ENCODE measurements at places on chromosomes 11 and 22.

GRCh38 chr11:128451652-128452470 is 135.5 kb downstream of the ETS1 start:
- DNase-seq: no peak

GRCh38 chr11:30758012-30758411 is 171.9 kb upstream of the MPPED2 start:
- no peak for DNase-seq

DNA sequence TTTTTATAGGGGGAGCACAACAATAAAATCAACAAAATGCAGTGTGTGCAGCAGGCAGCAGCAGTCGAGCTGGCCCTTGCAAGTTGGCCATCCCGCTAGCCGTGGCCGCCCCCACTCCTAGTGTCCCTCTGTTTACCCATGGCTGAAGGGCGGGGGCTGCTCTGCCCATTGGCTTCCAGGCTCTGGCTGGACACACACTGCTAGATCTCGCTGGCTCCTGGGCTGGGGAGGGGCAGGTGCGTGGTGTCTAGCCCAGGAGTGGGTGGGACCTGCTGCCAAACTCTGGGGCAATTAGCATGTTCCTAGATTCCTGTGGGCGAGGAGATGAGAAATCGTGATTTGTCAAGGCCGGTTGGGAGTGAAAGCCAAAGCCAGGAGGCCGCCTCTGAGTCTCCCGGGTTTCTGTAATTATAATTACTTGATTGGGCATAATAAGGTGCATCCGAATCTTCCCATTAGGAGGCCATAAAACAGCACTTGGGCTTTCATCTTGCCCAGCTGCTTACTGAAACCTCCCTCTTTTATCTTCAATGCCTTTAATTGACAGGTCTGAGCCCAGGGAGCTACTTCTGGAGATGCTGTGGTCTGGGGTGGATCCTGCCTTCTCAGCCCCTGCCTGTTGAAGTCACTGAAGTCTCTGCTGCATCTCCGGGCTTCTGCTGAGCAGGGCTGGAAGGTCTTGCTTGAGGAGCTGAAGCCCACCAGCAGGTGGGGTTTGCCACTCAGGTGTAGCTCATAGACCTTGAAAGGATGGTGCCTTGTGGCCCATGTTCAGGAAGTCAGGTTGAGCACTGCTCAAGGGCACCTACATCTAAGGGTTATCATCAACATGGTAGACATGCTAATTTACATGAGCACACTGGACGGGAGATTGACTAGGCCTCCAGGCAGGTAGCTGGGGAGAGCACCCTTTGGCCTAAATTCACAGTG is 44.5 kb upstream of the DKK3 start:
- peak; percentile 15 for DNase-seq

GRCh38 chr22:35863432-35863831 is 145.8 kb downstream of the APOL5 start:
- DNase-seq: no peak

- DNase-seq: no peak
These were observed 14.0 kb upstream of the MCHR1 start for GRCh38 chr22:40665312-40665711.

DNA sequence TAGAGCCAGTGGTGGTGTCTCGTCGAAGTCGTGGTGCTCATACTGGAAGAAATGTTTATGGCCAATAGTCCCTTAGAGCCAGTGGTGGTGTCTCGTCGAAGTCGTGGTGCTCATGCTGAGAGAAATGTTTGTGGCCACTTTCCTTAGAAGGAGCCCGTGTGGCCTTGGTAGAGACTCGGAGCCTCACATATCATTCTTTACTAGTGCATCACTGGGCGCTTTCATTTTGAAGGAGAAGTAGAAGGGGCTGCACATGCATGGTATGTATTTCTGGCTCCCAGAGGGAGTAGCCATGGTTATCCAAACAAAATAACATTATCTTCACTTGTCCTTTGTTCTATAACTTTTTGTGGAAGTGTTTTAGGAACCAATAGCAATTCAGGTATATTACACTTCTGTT is 69.5 kb downstream of the JAM3 start:
- no peak for DNase-seq

DNA sequence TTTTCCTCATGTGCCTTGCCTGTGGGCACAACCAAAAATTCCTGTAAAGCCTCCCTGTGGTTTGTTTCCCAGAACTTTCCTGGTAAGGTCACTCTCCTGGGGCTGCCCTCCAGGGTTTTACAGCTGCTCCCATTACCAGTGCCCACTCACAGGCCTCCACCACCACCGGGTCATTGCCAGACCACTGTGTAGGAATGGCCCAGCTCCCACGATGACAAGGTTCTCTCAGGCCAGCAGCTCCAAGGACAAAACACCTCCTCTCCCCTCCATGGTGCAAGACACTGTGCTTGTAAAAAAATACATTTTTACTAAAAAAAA is 96.1 kb upstream of the AKIP1 start:
- no peak for DNase-seq

DNA sequence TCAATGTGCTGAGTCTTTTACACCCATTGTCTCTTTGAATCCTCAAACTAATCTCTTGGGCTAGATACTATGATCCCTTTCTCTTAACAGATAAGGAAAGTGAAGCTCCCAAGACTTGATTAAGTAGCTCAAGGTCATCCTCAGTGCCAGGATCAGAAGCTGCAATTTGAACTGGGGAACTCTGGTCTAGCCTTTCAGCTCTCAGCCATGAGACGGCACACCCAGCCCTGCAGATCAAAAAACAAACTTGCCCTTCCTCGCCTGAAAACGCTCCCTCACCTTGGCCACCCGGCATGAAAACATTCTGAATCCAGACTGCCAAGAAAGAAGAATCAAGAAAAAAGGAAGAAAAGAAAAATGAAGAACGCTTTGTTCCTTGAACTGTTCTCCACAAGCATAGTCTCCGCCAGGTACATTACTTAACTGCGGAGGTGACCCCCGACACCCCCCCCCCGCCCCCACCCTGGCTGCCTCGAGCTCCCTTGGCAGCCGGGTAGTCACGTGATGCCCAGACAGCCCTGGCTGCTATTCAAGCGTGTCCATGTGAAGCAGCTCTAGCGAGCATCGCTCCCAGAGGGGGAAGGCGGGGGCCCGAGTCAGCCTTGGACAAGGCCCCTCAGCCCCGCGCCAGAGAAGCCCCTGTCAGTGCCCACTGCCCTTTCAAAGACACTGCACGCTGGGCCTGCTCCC is 451.2 kb downstream of the MIAT start:
- no peak for DNase-seq

- no peak for DNase-seq
These were observed 207.1 kb upstream of the PLET1 start for GRCh38 chr11:112467721-112468120.

GRCh38 chr22:27983361-27983791 is 64.3 kb upstream of the PITPNB start:
- DNase-seq: no peak

GRCh38 chr22:22693531-22693884 is 49.1 kb downstream of the GGTLC2 start:
- no peak for DNase-seq

DNA sequence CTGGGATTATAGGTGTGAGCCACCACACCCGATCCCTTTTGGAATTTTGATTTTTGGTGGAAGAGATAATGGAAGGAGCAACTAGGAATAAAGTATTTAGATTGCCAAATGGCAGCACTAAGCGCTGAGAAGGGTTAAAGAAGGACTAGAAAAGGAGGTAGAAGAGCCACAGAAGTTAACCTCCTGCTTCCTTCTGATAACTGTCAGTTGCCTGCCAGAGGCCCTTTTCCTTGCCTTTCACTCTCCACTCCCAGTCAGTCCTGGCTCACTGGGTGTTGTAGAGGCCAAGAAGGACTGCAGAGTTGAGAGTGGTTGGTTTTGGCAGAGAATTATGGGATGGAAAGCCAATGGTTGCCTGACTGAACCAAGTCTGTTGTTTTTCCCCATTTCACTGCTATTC is 19.3 kb downstream of the ZC3H12C start:
- DNase-seq: no peak

- peak; percentile 29 for DNase-seq
These were observed 19.2 kb downstream of the GLYATL1 start for GRCh38 chr11:58958500-58958899.

GRCh38 chr22:43128116-43128515 is 15.1 kb downstream of the MCAT start:
- DNase-seq: no peak

- DNase-seq: no peak
These were observed 51.5 kb upstream of the HORMAD2 start for GRCh38 chr22:30028731-30029130.

GRCh38 chr11:75155570-75156422 is 4.9 kb downstream of the SLCO2B1 start:
- no peak for DNase-seq

DNA sequence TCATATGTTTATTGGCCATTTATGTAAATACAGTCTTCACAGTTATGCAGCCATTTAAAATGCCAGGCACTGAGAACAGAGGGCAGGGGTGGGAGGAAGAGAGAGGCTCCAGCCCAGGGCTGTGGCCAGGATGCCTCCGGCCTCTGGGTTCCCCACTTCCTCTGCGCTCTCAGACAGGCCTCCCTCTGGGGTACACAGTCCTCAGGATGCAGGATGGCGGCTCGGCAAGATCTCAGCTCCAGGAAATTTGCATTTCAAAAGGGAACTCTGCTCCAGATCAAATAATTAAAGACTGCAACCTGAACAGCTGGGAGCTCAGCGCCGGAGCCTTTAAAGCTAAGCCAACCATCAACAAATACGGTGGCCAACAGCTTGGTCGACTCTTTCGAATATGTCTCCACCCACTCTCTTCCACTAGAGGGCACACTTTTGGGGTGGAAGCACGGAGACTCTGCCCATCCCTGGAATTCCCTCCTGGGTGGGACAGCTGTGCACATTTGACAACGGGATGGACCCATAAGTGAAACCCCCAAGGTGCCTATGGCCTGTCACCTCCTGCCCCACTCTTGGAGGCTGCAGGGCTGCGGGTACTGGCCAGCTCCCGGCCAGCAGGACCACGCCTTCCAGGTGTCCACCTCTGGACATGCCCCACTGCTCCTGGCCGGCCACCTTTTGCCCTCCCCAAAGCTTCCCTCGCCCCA is 1044.7 kb downstream of the BRD1 start:
- no peak for DNase-seq

DNA sequence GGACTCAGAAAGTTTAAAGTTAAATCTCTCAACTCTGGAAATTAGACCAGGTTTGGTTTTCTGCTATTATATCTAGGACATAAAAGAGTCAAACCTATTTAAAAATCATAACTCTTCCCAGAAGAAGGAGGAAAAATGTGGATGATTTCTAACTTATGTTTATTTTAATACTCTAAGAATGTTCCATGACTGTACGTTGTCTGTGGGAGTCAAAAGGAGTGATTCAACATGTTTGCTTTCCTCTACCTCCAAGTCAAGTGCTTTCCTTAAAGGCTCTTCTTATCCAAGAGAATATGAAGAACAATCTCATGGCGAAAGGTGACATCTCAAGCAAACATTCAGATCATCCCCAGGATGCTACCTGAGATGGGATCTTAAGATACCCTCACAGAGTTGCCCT is 21.6 kb downstream of the OR51E1 start:
- DNase-seq: no peak

DNA sequence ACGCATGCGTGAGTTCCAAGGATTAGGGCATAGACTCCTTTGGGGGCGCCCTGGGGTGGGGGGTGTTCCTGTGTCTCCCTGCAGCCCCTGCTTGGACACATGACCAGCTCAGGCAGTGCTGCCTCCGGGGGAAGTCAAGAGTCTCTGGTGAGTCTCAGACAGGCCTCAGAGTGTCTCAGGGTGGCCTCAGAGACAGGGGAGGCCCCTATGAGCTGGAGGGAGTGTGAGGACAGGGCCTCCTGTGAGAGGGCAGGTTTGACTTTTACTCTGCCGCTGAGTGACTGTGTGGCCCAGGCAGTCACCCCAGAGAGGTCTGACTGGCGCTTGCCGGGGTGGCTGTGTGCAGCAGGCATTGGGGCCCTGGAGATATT is 41.2 kb upstream of the KCNQ1OT1 start:
- DNase-seq: no peak

DNA sequence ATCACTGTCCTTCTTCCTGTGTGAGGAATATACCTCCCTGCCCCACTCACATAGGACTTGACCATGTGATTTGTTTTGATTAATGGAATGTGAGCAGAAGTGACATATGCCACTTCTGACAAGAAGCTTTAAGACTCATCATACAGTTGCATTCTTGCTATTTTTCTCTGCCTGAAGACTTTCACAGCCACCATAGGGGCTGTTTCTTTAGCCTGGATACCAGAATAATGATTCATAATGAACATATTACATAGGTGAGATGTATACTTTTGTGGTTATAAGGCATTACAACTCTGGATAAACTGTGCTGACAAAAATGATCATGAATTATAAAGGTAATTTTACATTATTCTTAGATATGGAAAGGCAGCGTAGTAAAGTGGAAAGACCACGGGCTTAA is 798.0 kb downstream of the DLG2 start:
- no peak for DNase-seq

GRCh38 chr22:27134315-27134701 is 476.9 kb downstream of the MIAT start:
- DNase-seq: no peak

DNA sequence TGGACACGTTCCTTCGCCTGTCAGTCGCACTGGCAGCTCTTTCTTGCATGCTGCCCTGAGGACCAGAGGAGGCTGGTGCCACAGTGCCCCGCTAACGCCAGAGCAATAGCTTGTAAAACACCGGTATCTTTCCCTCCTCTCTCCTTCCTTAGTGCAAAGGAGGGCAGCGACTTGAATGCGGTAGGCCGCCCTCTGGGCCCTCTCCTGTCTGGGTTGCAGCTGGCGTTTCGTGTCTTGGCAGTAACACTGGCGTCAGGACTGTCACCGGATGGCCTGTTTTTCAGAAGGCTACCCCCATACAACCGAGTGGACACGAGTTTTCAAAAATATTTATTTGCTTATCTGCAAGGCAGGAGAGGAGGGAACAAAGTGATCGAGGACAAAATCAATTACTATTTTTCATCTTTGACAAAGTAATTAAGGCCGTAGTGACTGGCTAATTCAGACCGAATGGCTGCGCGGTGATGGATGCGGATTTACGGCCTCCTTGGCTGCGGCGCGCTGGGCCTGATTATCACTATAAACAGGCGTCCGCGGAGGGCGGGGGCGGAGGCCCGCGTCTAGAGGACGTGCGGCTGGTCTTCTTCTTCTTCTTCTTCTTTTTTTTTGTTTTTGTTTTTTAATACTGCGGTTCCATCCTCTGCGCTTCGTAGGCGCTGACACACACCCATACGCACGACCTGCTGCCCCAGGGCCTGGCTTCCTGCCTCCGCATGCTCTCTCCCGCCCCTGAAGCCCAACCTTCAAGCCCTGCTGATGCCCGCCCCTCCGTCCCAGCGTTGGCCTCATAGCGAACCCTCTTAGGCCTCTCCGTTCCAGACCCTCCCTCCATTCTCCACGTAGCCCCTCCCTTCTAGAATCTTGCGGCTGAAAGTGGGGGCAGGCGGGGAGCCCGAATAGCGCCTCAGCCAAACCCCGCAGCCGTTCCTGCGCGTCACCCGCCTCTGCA is 2.9 kb upstream of the SLC6A5 start:
- DNase-seq: no peak

DNA sequence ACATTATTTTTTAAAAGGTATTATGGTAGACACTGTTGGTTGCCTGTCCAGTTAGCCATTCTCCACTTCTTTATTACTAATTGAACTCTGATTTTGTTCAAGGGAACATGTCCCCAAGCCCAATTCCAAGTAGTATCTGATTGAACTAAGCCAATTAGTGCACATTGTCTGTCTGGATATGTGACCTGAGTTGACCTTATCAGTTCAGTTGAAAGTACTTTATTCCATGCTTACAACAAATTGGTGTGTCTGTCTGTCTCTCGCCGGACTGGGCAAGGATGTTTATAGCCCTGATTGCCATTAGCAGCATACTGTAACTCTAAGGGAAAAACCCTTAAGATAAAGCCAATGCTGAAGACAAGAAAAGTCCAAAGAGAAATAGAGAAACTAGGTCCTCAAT is 85.6 kb downstream of the INTS4 start:
- no peak for DNase-seq

- DNase-seq: no peak
These were observed 22.4 kb downstream of the TOM1 start for GRCh38 chr22:35322126-35322525.
